ENCODE measurements at places on chromosomes 1 and 21.

DNA sequence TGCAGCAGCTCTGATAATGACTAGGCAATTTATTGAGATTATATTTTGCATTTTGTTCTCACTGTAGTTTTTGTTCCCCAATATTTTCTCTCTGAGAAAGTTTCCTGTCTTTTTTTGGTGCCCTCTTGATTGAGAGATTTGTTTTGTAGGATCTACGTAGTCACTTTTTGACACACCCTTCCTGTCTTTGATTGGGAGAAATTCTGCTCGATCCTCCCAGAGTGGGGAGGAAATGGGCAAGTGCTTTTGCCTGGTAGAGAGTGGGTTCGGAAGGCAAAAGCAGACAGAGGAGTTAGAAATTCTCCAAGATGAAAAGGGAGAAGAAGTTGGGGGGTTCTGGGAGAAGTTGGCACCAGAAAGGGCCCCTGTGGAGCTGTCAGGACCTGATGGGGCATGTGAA, 42.1 kb upstream of the SYT6 start:
- no peak for DNase-seq

DNA sequence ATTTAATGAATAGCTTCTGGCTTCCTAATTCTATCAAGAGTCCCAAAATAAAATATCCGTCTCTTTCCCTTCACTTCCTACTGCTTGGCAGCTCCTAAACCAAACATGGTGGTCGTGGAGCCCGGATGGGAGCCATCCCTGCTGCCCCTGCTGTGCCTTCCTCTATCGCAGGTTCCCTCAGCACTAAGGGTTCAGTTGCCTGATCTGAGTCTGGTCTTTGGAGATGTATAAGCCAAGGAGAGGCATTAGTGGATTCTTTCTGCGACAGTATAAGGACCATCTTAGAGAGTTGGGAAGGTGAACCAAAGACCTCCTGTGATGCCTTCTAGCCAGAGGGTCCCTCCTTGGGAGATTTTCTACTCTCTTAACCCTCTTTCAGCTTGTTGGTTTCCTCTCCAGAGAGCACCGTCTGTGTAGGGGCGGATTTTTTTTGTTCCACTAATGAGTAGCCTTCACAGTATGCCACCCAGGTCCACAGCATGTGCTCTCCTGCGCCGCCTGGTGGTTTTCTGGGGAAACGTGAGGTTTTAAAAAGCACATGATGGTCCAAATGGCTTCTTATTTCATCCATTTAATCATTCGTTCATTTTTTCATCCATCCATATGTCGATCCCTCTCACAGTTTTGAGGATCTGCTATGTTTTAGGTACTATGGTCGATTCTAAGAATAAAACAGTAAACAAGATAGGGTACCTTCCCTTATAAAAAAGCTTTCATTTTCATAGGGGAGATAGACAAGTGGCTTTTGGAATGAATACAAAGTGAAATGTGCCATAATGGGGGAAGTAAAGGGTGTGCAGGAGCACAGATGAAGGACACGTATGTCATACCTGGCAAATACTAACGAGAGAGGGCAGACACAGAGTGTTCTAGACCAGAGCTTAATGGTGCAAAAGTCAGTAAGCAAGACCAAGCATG, 71.0 kb downstream of the NFASC start:
- peak; percentile 69 for DNase-seq

GRCh38 chr1:12315146-12315545, 85.3 kb downstream of the VPS13D start:
- no peak for DNase-seq

- no peak for DNase-seq
These were observed 302.4 kb downstream of the PTGER3 start for GRCh38 chr1:70745199-70745598.

DNA sequence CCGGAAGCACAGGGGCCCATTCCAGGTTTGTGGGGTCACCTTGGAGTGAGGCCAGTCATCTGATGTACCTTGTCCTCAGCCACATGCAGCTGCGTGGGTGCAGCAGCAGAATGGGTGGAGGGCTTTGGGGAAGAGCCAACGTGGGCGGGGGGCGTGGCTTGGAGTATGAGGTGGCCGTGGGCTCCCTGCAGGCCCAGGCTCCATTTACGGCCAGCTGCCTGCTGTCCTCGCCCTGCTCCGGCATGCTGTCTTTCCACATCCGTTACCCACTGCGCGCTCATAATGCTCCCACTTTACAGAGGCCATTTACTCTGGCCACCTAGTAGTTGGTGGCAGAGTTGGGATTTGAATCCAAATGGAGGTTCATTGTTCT, 27.8 kb upstream of the TINAGL1 start:
- DNase-seq, result no peak

- DNase-seq, result peak; percentile 89
These were observed 53.1 kb upstream of the LBR start for GRCh38 chr1:225480825-225481434.

- no peak for DNase-seq
These were observed 235.2 kb downstream of the RPS6KC1 start for GRCh38 chr1:213286235-213286634.

DNA sequence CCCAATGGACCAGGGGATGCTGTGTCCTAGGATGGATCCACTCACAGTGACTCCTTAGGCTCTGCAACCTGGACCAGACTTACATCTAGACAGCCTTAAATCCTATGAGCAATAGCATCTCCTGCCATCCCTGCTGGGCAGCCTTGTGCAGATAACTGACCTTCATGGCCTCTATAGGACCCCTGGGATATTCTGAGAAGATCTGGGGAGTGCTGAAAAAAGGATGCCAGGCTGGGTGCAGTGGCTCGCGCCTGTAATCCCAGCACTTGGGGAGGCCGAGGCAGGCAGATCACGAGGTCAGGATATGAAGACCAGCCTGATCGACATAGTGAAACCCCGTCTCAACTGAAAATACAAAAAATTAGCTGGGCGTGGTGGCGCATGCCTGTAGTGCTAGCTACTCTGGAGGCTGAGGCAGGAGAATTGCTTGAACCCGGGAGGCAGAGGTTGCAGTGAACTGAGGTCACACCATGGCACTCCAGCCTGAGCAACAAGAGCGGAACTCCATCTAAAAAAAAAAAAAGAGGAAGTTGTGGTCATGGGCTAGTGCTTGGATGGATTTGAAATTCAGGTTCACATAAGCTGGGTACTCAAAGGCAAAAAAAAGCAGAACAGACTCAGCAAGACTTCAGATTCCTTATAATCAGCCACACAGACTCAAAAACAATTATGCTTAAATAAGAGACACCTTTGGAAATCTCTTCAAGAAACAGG, 10.9 kb upstream of the SH2D1B start:
- DNase-seq, result no peak

GRCh38 chr1:111832521-111833155, 76.9 kb downstream of the DDX20 start:
- no peak for DNase-seq

- no peak for DNase-seq
These were observed 46.8 kb downstream of the CHD5 start for GRCh38 chr1:6133146-6133895.

DNA sequence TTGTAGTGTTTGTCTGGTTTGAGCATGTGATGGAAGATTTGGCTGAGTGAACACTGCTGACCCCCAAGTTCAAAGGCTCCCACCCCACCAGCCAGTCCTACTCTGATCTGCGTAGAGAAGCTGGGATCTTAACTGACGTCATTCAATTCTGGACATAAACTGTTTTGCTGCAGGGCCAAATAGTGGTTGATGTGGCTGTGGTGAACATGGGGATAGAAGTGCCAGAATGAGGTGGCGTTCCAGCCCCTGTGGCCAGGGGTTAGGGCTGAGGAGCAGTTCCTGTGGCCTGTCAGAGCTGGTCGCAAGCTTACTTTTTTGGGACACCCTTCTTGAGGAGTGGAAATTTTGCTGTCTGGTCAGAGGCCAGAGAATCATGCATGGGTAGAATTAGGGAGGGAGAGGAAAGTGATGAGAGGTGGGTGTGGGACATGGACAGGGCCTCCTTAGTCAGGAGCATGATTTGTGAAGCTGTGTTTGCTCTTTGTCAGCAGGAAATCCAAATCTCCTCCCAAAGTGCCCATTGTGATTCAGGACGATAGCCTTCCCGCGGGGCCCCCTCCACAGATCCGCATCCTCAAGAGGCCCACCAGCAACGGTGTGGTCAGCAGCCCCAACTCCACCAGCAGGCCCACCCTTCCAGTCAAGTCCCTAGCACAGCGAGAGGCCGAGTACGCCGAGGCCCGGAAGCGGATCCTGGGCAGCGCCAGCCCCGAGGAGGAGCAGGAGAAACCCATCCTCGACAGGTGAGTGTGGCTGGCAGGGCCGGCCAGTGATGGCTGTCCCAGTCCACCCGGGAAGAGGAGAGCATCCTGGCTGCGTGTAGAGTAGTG, 25.9 kb downstream of the SZRD1 start:
- no peak for DNase-seq

GRCh38 chr1:206551296-206551985, 44.1 kb downstream of the RASSF5 start:
- no peak for DNase-seq

DNA sequence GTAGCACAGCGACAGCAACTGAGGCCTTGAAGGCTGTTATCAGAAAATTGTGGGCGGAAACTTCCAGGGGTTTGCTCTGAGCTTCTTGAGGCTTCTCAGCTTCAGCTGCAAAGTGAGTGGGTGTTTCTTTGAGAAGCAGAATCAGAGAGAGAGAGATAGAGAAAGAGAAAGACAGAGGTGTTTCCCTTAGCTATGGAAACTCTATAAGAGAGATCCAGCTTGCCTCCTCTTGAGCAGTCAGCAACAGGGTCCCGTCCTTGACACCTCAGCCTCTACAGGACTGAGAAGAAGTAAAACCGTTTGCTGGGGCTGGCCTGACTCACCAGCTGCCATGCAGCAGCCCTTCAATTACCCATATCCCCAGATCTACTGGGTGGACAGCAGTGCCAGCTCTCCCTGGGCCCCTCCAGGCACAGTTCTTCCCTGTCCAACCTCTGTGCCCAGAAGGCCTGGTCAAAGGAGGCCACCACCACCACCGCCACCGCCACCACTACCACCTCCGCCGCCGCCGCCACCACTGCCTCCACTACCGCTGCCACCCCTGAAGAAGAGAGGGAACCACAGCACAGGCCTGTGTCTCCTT, at the start of gene FASLG:
Gene FASLG (plus strand): TSS at position 233 of the 583 bp plus-strand sequence. CDS start 99 bp downstream, at position 332.
- DNase-seq, result no peak

DNA sequence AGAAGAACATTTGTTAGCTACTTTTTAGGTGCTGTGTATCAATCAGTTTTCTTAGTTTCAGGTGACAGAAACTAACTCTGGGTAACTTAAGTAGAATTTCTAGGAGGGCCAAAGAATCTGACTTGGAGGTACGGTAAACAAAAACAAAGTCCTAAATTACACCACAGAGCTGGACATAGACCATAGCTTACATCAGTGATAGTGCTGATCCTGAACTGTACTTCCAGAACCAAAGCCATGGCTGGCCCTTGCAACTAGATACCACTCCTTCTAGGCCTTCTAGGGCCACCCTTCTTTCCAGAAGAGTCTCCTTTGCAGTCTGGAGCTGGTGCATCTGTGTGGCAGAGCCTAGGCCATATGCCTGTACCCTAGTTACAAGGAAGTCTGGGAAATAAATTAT, 94.5 kb downstream of the OLFML2B start:
- DNase-seq, result no peak

DNA sequence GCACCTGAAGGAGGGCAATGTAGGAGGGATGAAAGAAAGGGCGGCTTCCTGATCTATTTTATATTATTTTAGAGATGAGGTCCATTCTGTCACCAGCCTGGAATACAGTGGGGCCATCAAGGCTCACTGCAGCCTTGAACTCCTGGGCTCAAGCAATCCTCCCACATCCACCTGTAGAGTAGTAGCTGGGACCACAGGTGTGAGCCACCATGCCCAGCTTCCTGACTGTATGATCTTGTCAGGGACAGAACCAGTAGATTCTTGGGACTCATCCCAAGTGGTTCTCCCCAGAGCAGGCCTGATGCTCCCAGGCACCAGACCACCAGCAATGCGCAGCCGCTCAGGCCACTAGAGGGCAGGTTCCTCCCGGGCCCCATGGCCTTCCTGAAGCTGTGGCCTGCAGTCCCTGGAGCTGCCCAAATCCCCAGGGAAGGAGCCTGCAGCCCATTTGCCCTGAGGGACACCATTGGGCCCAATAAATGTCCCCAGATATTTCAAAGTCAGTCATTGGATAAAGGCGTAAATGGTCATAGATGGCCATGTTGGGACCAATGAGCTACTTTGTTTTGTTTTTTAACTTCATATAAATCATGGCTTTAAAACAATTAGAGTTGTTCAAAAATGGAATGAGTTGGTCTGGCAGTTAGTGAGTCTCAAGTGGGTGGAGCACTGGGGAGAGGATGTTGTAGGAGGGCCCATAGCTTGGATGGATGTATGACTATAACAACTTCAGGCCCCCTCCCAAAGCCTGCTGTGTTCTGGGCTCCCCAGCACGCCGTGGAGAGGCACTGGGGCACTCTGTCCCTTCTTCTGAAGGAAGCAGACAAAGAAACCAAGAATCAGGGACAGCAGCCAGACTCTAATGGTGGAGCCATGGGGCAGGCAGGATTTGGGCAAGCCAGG, 44.7 kb upstream of the GOLT1A start:
- DNase-seq, result peak; percentile 48

- DNase-seq, result peak; percentile 87
These were observed 19.8 kb downstream of the ADGRB2 start for GRCh38 chr1:31744165-31744888.

GRCh38 chr1:24167008-24167407, 20.1 kb downstream of the IFNLR1 start:
- DNase-seq, result no peak

DNA sequence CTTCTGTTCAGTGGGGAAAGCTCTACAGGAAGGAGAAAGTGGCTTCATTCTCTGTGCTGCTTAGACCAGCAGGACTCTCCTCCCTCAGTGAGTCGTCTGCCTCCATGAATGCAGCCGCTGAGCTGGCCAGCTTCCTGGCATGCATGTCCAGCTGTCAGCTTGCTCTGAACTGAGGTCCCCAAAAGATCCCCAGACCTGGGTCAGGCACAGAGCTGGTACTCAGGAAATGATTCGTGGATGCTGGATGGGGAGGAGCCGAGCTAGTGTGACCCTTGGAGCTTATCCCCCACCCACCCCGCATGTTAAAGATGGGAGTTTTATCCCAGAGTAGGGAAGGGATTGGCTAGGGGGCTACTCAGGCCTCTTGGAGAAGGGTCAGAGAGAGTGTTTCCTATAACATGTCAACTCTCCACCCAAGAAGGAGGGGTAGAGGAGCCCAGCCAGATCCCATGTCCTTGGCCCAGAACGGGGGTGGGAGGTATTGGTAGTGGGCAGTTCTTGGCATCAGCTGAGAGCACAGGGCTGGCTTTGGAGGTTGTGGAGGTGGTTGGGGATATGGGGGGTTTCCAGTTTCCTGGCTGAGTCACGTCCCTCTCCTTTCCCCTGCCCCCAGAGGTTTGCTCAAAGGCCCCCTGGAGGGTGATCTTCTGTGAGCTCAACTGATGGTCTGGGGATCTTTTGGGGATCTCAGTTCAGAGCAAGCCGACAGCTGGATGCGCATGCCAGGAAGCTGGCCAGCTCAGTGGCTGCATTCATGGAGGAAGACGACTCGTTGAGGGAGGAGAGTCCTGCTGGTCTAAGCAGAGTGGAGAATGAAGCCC, 110.1 kb downstream of the FOXD2 start:
- no peak for DNase-seq

All from germinal center (tissue), 1 donor.